ENCODE measurements at places on chromosomes 3 and 15.
A peak's percentile ranks its signal among the peaks of the same experiment; 100 is the strongest.

- DNase-seq, result no peak
Measured at GRCh38 chr15:62344806-62345539, 179.9 kb upstream of the C2CD4B start.

DNA sequence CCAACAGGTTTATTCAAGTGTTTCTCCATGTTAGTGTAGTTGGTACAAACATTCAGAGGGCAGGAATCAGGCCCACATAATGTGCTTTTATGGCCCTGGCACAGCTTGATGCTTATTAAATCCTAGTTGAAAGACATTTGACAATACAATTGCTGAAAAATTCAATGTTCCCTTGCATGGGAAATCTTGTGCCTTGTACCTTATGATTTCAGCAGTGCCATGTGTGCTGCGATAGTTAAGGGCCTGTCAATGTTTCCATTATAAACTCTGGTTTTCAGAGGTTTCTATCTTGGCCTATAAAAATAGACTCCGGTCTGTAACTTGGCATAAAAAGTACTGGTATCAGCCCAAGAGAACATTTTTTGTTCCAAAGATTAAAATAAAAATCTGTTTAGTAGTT lies 207.2 kb downstream of the TBC1D5 start:
- DNase-seq, result no peak

DNA sequence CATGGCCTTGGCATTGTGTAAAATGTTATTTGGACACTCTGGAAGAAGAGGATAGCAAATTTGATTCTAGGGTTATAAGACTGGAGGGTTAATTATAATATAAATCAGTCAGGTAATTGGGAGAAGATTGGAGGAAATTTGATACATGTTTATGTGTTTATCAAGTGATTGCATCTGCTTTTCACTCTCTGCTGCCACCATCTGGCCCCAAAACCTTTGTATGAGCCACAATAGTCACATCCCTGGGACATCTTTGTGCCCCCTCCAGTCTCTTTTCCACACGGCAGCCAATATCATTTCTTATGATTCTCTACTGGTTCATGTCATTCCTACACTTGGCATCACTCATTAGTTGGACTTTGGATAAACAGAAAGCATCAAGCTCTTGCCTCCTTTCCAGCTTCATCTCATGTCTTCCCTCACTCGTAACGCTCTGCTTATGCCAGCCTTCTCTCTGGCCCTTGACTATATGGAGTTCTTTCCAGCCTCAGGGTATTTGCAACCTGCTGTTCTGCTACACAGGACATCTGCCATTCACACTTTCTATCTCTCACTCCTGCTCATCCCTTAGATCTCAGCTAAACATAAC lies 602.3 kb upstream of the SUCLG2 start:
- DNase-seq, result no peak

DNA sequence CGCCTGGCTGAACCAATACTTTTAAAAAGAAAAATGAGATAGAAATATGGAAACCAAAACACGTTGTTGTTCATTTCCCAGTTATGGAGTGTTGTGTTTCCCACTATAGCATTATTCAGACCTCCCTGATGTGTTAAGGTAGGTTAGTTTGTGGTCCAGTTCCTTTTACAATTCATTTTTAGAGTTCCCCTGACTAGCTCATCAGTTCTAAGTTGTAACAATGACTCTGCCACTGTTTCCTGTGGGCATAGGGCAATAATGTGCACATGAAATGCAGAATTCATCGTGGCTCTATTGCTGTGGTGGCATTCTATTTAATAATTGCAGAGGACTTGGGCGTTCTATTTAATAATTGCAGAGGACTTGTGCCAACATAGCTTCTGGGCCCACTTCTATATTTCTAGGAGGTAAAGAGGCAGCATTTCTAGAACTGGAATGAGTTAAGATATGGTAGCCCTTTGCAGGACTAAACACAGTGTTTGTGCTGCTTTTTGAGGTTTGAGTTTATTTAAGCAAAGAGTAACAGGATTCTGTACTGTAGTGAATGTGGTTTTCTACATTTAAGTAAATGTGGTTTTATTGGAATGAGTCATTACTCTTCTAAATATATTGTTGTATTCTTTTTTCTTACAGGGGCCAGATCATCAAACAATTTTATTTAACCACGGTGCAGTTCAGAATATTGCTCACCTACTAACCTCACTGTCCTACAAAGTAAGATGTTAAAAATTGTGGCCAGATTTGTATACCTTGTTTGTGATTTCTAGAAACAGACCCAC lies 47.5 kb downstream of the ARMC8 start:
- no peak for DNase-seq

DNA sequence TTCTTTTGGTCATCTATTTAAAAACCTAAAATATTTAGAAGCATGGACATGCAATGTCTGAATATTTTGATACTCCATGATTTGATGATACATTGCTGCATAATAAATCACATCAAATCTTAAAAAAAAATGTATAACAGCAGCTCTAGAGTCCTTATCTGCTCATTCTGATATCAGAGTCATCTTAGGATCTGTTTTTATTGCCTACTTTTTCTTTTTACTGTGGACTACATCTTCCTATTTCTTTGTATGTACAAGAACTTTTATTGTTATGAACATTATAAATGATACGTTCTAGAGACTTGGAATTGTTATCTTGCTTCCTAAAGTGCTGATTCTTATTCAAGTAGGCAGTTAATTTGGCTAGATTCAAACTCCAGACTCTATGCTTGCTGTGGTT lies 72.7 kb downstream of the IQCH start:
- no peak for DNase-seq

- peak; percentile 20 for DNase-seq
Measured at GRCh38 chr3:38651153-38651789, 1.8 kb upstream of the SCN5A start.

DNA sequence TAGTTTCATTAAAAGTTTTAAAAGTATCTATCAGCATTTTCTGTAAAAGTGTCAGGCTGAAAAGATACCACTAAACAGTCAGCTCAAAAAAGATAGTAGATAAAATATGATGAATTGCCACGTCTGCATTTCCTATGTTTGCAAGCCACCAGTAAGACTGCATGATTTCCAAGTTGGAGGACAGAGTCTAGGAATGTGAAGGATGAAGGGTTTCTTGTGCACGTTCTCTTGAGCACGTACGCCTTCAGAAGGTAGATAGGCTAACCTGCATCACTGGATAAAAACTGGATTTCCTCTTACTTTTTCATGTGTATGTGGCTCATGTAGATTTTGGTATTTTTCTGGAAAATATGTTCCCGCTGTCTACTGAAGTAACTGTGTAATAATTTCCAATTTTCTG lies 9.9 kb upstream of the SEMA6D start:
- no peak for DNase-seq

- no peak for DNase-seq
Measured at GRCh38 chr15:66047321-66048024, 178.2 kb downstream of the RAB11A start.

DNA sequence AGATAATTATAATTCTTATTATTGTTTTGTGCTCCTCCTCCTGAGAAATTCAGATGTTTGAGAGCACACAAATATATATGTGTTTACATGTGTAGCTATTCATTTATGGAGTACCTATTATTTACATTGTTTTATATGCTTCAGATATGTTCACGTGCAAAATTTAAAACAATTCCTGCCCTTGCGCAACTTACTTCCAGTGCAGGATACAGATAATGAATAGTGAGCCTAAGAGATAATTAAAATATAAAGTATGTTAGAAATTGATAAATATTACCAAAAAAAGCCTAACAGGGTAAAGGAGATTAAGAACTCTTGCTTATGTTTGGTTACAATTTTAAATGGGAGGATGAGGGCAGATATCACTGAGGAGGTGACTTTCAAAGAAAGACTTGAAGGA lies 81.7 kb upstream of the DPH6 start:
- no peak for DNase-seq

GRCh38 chr3:111227216-111227615 lies 155.6 kb downstream of the NECTIN3 start:
- no peak for DNase-seq

- peak; percentile 4 for DNase-seq
Measured at GRCh38 chr3:165185707-165186327, 10.4 kb downstream of the SLITRK3 start.

DNA sequence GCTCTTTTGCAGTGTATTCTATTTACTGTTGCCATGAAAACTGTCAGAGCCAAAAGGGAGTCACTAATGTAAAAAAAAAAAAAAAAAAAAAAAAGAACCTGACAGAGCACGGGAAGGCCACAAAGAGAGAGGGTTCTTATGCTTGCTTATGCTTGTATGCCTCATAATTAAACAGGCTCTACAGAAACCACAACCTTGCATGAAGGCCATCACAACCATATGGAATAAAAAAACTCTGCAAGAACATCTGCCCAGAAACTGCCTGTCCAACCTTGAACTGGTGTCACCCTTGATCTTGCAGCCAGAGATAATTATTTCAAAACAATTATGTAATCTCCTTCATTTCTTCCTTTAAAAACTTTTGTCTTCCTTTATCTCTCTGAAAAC lies 50.1 kb downstream of the CFAP20DC start:
- no peak for DNase-seq

DNA sequence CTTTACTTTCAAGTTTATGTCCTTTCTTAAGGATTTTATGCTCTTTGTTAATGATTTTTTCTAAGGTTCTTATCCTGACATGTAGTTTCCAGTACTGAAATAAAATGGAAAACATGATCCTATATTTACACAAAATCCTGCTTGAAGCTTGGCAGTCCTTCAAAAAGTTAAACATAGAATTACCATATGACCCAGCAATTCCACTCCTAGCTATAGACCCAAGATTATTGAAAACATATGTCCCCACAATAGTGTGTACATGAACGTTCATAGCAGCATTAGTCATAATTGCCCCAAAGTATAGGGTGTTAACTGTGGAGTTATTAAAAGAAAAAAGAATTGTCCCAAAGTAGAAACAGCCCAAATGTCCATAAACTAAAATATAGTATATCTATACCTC lies 33.2 kb downstream of the ITGB5 start:
- DNase-seq, result no peak

GRCh38 chr3:113200351-113200750 lies 11.0 kb upstream of the BOC start:
- no peak for DNase-seq
